T-helper 17 cell (primary cell): ENCODE measurements at places on chromosomes 5 and 9. TPM values are rescaled to one million over a fixed set of nuclear protein-coding genes. Genes with fewer than 3 reads are reported as not detected.

The MELK gene
- 1.2 TPM for total RNA-seq

The PPIC gene
- total RNA-seq: not detected

The GEMIN5 gene
- total RNA-seq: 6.8 TPM

The CER1 gene
- total RNA-seq: not detected

- no peak for DNase-seq
- H3K36me3 ChIP-seq: no peaks in the 10 kb centered on the region
- H3K27me3 ChIP-seq: no peaks in the 10 kb centered on the region
- no peak overlapping the region for H3K27ac ChIP-seq
- H3K4me1 ChIP-seq: no peaks in the 10 kb centered on the region
- H3K4me3 ChIP-seq: no peak overlapping the region
Observed at GRCh38 chr5:167701051-167701450, 590.4 kb upstream of the WWC1 start.

GRCh38 chr5:15914638-15915037, 265.0 kb downstream of the MARCHF11 start:
- H3K27me3 ChIP-seq: no peaks in the 10 kb centered on the region
- H3K4me3 ChIP-seq: no peak overlapping the region
- no peak for DNase-seq

- no peak overlapping the region for H3K4me3 ChIP-seq
- H3K4me1 ChIP-seq: no peaks in the 10 kb centered on the region
- no peak overlapping the region for H3K27ac ChIP-seq
- H3K36me3 ChIP-seq: no peaks in the 10 kb centered on the region
Observed at GRCh38 chr9:93210974-93211653, 27.2 kb downstream of the WNK2 start.

DNA sequence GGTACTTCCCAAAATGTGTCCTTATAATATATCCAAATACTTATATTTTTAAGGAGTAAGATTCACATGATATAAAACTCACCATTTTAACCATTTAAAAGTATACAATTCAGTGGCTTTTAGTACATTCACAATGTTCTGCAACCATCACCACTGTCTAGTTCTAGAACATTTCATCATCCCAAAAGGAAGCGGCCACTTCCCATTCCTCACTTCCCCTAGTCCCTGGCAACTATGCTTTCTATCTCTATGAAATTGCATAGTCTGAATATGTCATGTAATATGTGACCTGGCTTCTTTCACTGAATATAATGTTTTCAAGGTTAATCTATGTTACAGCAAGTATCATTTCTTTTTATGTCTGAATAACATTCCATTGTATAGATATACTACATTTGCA, 615.1 kb upstream of the SGCD start:
- DNase-seq: no peak
- no peak overlapping the region for H3K4me3 ChIP-seq
- H3K27me3 ChIP-seq: no peaks in the 10 kb centered on the region
- no peak overlapping the region for H3K27ac ChIP-seq

GRCh38 chr5:54620141-54620933, 102.8 kb downstream of the SNX18 start:
- peaks cover 12% of the 10 kb centered on the region for H3K4me1 ChIP-seq
- no peak overlapping the region for H3K4me3 ChIP-seq
- H3K36me3 ChIP-seq: peaks cover 2% of the 10 kb centered on the region
- peaks cover 6% of the 10 kb centered on the region for H3K27me3 ChIP-seq

- H3K4me1 ChIP-seq: peaks cover 4% of the 10 kb centered on the region
- no peak for DNase-seq
- no peak overlapping the region for H3K4me3 ChIP-seq
- peak overlapping the region; percentile 47 for H3K27ac ChIP-seq
Observed at GRCh38 chr5:77145666-77146065, 58.6 kb upstream of the ZBED3 start.

DNA sequence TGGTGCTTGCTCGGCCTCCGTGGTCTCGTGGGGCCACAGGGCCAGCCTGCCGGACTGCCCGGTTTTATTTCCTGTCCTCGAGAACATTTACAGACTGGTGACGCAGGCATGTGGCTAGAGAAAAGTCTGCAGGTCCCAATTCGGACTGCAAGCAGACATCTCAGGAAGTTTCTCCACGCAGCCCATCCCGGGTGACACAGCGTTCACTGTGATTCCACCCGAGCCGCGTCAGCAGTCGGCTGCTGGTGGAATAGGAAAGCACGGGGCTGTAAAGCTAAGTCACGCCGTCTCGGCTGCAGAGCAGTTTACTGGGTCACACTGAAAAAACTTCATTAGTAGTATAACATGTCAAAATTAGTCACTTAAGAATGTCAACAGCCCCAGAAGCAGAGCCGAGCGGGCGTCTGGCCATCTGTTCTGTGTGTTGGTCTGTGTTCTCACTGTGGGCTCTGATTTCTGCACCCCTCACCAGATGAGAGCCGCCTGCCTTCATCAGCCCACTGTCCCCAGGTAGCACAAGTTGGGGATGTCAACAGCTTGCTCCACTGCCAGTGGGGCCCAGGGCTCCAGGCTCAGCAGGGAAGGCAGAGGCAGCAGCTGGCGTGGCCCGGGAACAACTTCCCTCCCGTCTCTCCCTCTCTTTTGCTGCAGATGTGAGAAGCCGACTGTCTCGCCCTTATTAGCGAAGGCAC, 363.7 kb downstream of the IRX2 start:
- DNase-seq: no peak
- no peak overlapping the region for H3K27ac ChIP-seq
- H3K4me1 ChIP-seq: no peaks in the 10 kb centered on the region
- H3K36me3 ChIP-seq: peaks cover 2% of the 10 kb centered on the region
- H3K4me3 ChIP-seq: no peak overlapping the region
- H3K27me3 ChIP-seq: peaks cover 18% of the 10 kb centered on the region
